ENCODE measurements at places on chromosomes 3 and 15.

GRCh38 chr15:100234158-100235029 is 107.4 kb downstream of the ADAMTS17 start:
- no peak for DNase-seq

GRCh38 chr3:140731440-140732119 is 53.7 kb downstream of the TRIM42 start:
- no peak for DNase-seq

DNA sequence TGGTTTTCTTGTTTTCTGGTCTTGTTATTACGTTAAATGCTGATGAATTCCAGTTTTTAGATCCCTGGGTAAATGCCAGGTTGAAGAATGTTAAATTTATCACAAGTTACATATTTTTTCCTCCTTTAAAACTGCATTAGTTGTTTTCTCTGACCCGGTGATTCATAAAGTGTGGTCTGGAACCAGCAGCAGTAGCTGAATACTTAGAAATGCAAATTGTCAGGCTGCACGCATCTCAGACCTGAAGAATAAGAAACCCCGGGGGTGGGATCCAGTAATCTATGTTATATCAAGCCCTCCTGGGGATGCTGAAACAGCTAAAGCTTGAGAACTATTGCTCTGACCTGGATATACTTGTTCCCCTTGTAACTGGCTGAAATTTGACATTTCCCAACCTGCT is 69.1 kb downstream of the PEX5L start:
- DNase-seq, result no peak

- DNase-seq, result no peak
Measured at GRCh38 chr3:28907616-28908015, 373.3 kb upstream of the RBMS3 start.

- DNase-seq, result no peak
Measured at GRCh38 chr3:124558991-124559845, 171.0 kb upstream of the UMPS start.

GRCh38 chr3:99537416-99537815 is 101.0 kb upstream of the COL8A1 start:
- no peak for DNase-seq

DNA sequence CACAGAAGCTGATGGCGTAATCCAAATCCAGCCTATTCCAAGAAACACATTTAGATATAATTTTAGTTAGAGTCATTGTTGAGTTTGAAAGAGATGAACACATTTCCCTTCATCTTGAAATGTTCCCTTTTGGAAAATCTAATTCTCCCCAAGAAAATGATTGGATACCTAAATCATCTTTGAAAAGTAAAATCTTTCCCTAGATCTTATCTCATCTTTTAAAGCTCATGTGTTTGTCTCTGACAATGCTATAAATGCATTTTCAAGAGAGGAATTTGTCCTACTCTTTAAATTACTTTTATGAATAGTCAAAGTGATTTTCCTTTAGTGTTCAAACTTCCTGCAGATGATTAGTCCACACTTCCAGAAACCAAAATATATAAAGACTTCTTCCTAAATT is 82.6 kb upstream of the CNTN6 start:
- no peak for DNase-seq

GRCh38 chr3:20078194-20078714 is 38.0 kb downstream of the KAT2B start:
- no peak for DNase-seq

DNA sequence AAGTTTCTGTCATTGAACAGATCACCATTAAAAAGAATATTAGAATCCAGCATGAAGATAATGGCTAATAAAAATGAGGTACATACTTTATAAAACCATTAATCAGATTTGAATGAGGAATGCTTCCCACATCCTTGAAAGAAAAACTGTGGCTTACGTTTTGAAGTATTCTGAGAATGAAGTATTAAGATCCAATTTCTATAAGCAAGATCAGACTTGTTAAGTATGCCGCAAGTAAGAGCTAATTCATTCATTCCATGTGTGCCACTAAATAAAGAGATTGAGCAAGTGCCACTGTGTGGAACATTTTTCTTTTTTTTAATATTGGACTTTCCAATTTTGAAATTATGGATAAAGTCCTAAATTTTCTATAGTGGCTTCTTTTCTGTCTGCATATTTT is 30.6 kb downstream of the NMD3 start:
- no peak for DNase-seq

GRCh38 chr15:27481768-27482167 is 510.8 kb downstream of the GABRG3 start:
- no peak for DNase-seq

DNA sequence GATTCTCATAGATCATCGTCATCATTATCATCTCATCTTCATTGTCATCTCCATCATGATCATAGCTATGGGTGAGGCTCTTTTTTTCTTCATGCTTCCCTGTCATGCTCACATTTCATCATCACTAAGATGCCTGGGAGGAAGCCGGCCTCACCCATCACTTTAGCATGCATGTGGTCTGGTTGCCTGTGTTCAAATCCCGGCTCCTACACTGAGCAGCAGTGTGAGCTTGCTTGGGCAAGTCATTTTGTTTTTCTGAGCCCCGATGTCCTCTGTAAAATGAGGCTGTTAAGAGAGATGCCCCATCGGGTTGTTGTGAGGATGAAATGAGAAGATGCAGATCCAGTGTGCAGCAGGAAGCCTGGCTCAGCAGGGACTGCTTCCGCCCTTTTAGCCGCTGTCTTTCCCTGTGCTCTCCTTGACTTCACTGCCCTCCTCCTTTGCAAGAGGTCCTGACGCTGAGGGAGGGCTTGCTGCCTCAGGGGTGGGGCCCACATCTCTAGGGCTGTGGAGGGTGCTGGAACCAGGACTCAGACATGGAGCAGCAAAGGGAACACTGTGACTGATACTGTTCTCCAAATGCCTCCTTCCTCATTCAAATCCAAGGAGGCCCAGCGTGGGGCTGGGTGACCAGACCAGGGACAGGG is 14.4 kb upstream of the FAM3D start:
- DNase-seq, result no peak
